ENCODE measurements at places on chromosomes 1 and 21.

- DNase-seq = peak; percentile 77
Measured at GRCh38 chr1:36285443-36286101, 20.6 kb upstream of the SH3D21 start.

DNA sequence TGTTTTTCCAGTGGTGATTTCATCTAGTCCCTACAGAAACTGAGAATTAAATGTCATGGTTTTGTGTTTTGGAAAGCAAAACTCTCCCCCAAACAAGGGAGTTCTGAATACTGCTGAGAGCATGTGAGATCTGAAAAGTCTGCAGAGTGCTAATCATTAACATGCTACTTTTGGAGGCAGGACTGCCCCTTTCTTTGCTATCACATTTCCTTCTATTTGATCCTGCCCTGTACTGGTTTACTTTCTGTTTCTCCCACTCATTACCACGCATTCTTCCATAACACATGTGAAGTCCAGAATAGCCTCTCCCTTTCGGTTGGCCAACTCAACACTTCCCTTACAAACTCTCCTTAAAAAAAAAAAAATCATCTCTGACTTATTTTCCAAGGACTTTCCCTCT is 63.6 kb downstream of the GADD45A start:
- DNase-seq = no peak

DNA sequence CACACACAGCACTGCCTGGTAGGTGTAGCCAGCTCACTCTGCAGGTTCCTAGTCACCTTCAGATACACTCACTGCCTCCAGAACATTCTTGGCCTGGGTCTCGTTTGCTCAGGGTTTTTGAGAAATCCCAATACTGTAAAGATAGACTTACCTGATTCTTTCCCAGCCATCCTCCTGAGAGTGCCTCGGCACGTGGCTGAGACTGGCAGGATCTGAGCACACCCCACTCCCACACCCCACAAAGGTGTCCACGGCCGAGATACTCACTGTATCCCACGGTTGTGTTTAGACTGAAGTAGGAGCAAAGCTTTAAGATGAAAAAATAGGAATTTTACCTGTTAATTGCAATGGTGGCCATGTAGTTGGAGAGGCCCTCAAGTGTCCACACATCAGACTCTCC is 33.4 kb downstream of the SNAP47 start:
- DNase-seq = no peak

DNA sequence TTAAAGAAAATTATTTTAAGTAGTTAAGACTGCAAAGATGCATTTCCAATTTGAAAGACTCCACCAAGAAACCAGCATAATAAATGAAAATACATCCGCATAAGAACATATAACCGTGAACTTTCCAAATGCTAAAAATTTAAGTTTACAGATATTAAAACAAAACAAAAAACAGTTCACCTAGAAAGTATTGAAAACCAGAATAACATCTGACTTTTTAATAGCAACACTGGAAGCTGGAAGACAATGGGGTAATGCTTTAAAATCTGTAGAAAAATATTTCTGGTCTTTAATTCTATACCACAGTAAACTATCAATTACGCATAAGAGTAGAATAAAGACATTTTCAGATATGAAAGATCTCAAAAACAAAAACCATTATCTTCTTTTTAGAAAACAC is 79.3 kb upstream of the COL24A1 start:
- no peak for DNase-seq

DNA sequence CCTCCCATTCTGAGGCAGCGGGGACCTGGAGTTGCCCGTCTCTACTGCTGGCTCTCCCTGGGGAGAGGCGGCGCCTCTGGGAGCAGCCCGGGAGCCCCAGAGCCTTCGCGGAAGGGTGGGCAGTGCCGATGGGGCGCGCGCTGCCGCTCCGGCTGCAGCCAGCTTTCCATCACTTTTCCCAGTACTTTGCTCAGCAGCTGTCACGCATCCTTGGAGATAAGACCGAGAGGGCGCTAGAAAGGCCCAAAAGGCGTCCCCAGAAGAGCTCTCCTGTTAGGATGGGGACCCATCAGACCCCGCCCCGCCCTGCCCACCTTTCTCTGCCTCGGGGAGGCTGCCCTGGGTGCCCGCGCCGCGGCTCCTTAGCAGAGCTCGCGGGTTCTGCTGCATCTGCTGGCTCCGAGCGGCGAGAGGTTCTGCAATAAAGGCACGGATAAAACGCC is 534 bp downstream of the KCNH1 start:
- peak; percentile 70 for DNase-seq

GRCh38 chr1:98264727-98265126 is 343.9 kb upstream of the DPYD start:
- DNase-seq = no peak

DNA sequence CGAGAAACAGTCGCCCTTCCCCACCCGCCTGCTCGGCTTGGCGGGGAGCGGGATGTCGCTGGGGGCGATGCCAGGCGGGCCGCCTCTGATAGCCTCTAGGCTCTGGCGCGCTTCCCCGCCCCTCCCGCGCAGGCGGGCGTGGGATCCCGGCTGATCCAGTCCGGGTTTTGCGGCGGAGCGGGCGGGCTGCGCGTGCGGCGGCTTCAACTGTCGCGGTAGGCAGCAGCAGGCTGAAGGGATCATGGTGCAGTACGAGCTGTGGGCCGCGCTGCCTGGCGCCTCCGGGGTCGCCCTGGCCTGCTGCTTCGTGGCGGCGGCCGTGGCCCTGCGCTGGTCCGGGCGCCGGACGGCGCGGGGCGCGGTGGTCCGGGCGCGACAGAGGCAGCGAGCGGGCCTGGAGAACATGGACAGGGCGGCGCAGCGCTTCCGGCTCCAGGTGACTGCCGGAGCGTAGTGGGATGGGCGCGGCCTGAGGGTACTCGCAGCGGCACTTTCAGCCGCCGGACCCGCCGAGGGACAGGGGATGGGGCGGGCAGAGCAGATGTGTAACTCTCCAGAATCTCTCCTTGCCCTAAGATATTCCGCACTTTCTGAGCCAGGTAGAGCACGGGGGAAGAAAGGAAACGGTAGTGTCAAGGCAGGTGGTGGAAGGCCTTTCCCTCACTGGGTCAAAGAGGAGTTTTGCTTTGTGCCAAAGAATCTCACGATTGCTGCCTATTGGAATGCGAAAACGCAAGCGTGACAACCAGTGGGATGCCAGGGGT is at the start of gene FAAH:
Gene FAAH (plus strand): TSS at position 210 of the 764 bp plus-strand sequence. CDS start 32 bp downstream, at position 242.
- DNase-seq = peak; percentile 60

DNA sequence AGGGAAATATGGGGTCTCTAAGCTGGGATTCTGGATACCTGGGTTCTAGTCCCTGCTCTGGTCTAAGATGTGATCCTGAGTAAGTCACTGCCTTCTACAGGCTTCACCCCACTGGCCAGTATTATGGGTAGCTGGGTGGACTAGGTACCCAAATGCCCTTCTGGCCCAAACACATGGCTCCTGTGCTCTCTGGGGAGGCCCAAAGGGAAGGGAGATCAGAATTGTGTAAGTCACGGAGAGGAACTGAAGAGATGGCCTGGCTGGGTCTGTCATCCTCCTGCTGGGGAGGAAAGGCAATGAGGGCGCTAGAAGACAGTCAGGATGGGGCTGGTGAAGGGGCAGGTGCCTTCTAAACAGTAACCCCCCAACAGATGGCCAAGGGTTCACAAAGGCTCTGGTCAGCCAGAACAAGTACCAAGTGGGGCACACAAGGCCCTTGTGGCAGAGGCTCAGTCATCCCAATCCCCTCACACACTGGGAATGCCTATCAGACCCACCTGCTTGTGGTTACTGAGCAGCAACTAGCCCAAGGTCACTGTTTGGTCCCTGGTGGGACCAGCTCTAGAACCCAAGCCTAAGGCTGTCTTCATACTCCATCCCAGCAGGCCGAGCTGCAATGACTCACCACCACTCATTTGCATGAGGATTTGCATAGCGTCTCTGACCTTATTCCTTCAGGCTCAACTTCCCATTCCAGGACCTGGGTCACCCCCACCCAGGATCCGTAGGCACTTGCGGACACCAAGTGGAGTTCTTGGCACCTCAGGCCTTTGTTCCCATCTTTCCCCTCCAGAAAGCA is 9.2 kb downstream of the MEF2D start:
- no peak for DNase-seq

DNA sequence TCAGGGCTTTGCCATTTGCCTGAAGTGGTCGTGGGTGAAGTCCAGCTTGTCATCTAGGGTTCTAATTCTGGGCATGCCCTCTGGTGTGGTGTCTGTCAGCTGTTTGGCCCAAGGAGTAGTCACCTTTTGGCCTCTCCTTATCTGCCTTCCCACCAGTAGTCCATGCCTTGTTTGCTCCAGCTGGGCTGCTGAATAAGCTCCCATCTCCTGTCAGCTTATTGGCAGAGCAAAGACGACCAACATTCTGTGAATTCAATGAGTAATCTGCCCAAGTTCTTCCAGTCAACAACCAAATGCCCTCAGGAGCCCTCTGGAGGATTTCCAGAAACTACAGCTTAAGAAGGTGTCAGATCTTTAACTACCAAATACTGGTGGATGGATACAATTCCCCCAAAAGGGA is 7.0 kb downstream of the BCAN start:
- no peak for DNase-seq

- no peak for DNase-seq
Measured at GRCh38 chr1:15443281-15443680, 5.0 kb downstream of the CTRC start.

DNA sequence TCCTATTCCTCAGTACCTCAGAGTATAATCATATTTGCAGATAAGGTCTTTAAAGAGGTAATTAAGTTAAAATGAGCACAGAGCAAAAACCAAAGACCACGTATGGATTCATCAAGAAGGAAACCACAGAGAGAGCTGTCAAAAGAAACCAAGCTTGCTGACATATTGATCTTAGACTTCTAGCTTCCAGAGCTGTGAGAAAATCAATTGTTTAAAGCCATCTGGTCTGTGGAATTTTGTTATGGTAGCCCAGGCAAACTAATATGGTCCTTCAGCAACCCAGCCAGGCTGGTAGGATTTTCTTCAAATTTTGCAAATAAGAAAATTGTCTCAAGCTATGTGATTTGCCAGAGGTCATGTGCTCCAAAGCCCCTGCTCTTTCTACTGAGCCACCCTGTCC is 62.5 kb downstream of the LRIG2 start:
- no peak for DNase-seq

DNA sequence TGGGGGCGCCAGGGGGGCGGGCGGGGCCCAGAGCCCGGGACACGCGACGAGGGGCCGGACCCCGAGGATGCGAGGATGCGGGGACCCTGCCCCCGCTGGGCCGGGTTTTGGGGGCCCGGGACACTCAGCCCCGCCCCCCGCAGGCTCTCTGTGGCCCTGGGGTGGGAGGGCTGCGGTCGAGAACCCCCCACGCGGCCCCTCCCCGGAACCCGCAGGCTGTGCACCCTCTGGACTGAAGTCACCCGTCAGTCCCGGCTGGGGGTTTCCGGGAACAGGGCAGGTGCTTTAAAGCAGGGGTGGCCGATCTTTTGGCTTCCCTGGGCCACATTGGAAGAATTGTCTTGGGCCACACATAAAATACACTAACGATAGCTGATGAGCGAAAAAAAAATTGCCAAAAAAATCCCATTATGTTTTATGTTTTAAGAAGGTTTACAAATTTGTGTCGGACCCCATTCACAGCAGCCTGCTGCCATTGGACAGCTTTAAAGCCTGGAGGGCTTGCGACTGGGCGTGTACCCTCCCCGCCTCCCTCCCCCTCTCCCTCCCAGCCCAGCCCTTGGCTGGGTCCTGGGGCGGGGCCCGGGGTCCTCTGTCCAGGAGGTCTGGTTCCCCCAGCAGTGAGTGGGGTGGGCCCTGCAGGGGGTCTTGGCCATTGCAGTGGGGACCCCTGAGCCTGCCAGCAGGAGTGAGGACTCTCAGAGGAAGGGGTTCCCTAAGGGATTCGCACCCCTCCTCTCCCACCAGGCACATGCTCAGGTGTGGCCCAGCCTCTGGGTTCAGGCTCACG is 21.6 kb upstream of the C1orf159 start:
- peak; percentile 44 for DNase-seq

- no peak for DNase-seq
Measured at GRCh38 chr1:1794999-1795398, 16.7 kb upstream of the NADK start.

DNA sequence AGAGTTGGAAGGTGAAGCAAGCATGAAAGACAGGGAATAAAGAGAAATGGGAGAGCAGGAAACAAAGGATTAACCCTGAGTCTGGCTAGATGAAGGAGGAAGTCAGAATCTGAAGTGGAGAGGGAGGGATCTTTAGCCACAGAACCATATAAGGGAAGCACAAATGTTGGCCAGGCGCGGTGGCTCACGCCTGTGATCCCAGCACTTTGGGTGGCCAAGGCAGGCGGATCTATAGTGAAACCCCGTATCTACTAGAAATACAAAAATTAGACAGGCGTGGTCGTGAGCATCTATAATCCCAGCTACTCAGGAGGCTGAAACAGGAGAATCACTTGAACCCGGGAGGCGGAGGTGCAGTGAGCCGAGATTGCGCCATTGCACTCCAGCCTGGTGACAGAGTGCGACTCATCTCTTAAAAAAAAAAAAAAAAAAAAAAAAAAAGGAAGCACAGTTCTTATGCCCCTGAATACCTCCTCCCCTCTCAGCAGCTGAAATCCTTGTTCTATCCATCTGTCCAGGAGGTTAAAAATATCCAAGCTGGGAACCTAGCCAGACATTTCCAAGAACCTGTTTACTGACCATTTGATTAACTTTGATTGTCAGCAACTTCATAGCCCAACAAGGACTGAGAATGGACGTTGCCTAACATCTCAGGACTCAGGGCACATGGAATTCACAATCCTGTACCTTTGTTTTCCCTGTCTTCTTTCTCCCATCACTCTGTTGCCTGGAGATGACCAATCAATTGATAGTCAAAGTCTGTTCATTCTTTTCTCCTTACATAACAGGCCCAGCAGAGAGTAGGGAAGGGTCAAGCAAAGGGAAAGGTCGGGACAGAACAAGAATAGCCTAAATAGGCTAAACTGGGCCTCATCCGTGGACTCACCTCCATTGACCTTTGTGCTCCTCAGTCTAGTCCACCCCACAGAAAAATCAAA is 10.6 kb downstream of the TXNIP start:
- peak; percentile 82 for DNase-seq

- DNase-seq = no peak
Measured at GRCh38 chr1:101037316-101037715, 11.7 kb upstream of the DPH5 start.

DNA sequence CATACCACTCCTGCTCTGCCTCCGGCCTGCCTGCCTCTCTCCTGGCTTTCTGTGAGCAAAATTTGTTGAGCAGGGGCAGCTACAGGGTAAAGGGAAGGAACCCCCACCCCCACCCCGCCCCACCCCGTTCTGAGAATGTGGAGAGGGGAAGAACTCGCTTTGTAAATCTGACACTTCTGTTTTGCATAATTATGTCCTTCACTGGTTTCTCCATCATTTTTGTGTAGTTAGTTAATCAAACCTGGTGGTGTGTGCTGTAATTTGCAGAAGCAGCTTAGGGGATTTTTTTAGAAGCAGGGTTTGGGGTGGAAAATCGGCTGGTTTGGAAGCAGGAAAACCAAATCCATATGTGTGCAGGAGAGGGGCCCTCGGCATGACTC is 58.1 kb upstream of the TMEM51 start:
- DNase-seq = no peak

- no peak for DNase-seq
Measured at GRCh38 chr1:231242516-231243198, 1.6 kb downstream of the GNPAT start.

Measured in DMS153 (cell line).